ENCODE measurements at places on chromosomes 11 and 22. TPM values are rescaled to one million over a fixed set of nuclear protein-coding genes. Genes with fewer than 3 reads are reported as not detected.
A peak's percentile ranks its signal among the peaks of the same experiment; 100 is the strongest.

GRCh38 chr11:60912223-60912850, 1.6 kb upstream of the TMEM109 start:
- DNase-seq, result no peak

DNA sequence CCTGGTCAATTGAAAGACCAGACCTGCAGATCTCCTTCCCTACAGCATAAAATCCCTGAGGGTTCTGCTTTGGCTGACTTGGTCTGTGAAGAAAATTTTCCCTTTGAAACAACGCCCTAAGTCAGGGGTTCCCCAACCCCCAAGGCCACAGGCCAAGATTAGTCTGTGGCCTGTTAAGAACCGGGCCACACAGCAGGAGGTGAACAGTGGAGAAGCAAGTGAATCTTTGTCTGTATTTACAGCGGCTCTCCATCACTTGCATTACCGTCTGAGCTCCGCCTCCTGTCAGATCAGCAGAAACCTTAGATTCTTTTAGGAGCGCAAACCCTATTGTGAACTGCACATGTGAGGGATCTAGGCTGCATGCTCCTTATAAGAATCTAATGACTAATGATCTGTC, 38.2 kb downstream of the CCDC83 start:
- no peak for DNase-seq

GRCh38 chr22:44355716-44356070, 42.9 kb upstream of the SHISAL1 start:
- DNase-seq, result no peak

DNA sequence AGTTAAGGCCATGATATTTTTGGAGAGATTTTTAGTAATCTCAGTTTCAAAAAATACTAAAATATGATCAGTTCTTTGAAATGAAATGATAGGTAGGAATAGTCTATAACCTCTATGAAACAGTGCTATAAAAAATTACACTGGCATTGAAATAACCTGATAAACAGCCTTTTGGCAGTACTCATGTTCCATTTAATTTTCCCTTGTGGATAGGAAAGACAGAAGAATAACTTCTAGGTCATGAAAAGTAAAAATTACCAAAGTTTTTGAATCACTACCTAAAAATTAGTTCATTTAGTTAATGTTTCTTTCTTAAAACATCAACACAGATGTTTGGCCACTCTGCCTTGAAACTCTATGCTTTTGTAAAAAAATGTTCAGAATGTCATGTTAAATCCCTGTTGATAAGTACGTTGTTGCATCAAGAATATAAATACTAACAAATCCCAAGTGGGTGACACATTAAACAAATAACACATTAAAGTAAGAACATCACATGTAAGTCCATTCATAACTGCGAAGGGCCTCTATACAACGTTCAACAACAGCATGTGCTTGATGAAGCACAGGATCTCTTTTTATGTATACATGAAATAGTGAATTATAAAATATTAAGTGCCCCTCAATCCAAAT, 290.2 kb downstream of the SWAP70 start:
- DNase-seq, result no peak

DNA sequence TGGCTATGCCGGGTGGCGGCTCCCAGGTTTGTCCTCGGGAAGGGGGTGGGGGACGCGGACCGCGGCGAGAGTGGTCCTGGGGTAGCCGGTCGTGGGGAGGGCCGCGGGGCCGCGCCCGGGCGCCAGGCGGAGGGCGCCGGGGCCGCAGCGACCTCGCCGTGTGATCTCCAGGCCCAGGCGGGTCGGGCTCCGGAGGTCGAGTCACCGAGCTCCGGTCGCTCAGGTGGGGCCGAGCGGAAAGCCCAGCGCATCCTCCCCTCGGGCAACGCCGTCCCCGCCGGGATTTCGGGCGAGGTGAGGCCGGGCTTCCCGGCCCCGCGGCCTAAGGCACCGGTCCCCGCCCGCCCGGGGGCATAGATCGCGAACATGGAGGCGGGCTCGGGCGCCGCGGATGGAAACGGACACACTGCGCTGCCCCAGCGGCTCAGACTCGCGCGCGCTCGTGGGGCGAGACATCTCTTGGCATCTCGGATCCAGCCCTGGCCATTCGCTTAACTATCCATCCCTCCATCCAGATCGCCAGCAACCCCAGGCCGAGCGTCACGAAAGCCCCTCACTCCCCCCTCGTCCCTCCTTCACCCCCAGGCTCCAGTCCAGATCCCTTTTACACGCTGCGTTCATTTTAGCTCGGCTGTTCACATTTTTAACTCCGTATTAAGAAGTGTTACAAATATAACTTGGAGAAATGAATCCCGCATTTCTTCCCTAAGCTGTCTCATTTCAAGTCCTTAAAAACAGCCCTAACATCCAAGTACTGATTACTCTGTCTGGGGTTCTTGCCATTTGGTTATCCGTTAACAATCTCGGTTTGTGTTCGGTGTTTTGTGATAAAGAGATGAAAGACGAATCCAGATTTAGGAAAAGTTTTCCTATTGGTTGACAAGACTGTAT, 460 bp downstream of the ZC3H12C start:
- peak; percentile 34 for DNase-seq

Gene CTSF
- total RNA-seq, result 1.7 TPM

Gene MYBPC3
- not detected for total RNA-seq

DNA sequence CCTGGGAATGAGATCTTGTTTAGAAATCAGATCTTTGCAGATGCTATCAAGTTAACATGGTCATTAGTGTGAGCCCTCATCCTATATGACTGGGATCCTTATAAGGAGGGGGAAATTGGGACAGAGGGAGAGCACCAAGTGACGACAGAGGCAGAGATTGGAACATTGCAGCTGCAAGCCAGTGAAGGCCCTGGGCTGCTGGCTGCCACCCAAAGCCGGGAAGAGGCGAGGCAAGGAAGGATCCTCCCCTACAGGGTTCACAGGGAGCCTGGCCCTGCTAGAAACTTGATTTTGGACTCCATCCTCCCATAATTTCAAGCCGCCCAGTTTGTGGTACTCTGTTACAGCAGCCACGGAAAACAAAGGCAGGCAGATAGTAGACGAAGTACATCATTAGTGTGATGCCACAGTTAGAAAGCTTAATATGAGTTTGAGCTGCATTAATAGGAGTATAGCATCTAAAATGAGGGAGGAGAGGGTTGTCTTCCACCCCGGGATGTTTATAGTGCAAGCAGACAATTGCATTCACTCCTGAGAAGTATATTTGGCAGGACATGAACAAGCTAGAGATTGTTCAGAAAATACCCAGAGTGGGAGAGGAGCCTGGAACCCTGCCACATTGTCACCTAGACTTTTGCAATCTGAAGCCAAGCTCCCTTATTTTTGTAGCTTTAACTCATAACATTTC, 56.8 kb upstream of the CLMP start:
- DNase-seq, result no peak

Gene A4GALT
- 8.6 TPM for total RNA-seq

DNA sequence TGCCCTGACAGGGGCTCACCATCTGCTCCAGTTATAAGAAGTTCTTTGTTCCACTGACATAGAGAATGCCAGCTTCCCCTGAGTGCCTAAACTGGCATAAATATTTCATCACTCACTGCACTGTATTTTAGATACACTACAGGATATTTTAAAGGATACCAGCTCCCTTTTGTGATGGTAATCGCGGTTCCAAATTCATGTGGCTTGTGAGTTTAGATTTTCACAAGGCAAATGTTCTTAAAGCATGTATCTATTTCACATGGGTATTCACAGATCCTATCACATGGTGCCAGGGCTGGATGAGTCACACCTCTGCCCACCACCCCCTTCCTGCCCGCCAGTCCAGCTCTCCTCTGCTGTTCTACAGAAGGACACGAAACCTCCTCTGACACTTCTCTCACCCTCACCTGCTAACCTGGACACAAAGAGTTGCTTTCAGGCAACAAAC, 105.5 kb downstream of the KCNC1 start:
- DNase-seq, result peak; percentile 47

DNA sequence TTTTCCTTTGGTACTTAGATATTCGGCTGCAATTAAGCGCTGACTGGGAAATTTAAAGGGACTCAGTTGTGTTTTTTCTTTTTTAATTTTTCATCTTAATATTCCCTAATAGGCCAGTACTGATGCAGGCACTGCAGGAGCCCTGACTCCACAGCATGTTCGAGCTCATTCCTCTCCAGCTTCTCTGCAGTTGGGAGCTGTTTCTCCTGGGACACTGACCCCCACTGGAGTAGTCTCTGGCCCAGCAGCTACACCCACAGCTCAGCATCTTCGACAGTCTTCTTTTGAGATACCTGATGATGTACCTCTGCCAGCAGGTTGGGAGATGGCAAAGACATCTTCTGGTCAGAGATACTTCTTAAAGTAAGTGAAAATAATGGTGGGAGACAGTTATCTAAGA, 3.8 kb downstream of the YAP1 start:
- no peak for DNase-seq

Gene TEX12
- not detected for total RNA-seq

Gene C22orf15
- not detected for total RNA-seq

Gene PHLDA2
- 111 TPM for total RNA-seq

Gene FBLN1
- total RNA-seq, result 28.6 TPM

Gene VWCE
- 0.47 TPM for total RNA-seq

Gene FAM180B
- not detected for total RNA-seq

- no peak for DNase-seq
Observed at GRCh38 chr11:72635933-72636332, 38.3 kb downstream of the PDE2A start.

DNA sequence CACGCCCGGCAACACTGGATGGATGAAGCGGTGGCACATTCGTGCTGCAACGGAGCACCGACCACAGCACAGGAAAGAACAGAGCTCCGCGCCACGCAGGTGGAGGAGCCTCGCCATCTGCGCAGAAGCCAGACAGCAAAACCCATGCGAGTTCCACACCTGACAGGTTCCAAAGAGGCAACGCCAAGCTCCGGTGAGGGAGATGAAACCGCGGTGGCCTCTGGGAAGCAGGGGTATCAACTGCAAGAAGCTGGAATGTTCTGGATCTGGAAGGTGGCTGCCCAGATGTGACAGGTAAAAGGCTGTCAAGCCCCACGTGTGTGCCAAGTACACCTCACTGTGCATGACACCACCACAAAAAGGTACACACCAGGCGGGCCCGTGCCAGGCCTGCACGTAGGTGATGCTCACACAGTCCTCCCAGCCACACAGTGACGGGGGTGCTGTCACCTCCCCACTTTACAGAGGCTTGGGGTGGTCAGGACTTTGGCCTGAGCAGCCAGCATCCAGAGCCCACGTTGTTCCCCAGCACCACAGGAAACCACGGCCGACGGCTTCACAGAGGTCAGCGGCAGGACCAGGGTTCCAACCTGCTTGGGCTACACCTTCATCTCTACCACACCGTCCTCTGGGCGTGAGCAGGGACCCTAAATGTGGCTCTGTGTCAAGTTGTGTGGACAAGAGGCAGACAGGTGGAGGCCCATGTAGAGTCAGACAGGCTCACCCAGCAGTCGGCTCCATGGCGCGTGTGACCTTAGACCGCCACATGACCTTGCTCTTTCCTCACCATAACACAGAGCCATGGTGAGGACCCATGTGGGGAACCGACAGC, 19.7 kb upstream of the EFCAB6 start:
- DNase-seq, result no peak

DNA sequence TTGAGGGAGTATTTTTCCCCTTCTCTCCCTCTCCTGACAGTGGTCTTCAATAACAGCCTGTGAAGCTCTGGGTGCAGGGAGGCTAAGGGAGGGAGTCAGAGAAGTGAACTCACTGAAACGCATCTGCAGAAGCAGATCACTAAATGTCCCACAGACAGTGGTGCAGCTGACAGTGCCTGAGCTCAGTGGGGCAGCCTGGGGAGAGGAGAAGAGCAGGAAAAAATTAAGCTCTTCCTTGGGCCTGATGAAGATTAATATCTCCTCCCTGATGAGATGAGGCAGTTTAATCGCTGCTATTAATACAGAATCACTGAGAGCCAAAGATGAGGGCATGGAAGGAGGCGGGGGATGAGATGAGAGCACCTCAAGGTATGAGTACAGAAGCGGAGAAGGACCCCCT, 180.8 kb downstream of the LARGE1 start:
- DNase-seq, result no peak

DNA sequence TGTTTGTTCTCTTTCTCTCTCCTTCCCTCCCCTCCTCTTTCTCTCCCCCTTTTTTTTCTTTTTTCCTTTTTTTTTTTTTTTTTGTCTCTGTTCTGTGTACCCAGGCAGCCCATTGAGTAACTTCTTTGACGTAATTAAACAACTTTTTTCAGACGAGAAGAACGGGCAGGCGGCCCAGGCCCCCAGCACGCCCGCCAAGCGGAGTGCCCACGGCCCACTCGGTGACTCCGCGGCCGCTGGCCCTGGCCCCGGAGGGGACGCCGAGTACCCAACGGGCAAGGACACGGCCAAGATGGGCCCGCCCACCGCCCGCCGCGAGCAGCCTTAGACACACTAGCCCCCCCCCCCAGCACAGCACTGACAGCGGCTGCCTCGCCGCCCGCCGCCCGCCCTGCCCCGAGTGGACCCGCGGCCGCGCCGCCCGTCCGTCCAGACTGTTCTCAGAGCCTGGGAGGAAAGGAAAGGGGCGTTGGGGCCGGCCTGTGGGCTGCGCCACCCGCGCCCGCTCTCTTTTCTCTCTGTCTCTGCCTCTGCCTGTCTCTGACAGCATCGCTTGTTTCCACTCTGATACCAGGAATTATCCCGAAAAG, 26.1 kb downstream of the MOB2 start:
- no peak for DNase-seq

Gene UPK3A
- total RNA-seq, result not detected

Gene PC
- 40.0 TPM for total RNA-seq

Gene F2
- not detected for total RNA-seq

Gene IL10RA
- total RNA-seq, result 0.05 TPM

Gene PANX3
- total RNA-seq, result not detected

Gene DNAJB7
- not detected for total RNA-seq

- DNase-seq, result no peak
Observed at GRCh38 chr11:109808569-109808968, 284.6 kb upstream of the ZC3H12C start.

DNA sequence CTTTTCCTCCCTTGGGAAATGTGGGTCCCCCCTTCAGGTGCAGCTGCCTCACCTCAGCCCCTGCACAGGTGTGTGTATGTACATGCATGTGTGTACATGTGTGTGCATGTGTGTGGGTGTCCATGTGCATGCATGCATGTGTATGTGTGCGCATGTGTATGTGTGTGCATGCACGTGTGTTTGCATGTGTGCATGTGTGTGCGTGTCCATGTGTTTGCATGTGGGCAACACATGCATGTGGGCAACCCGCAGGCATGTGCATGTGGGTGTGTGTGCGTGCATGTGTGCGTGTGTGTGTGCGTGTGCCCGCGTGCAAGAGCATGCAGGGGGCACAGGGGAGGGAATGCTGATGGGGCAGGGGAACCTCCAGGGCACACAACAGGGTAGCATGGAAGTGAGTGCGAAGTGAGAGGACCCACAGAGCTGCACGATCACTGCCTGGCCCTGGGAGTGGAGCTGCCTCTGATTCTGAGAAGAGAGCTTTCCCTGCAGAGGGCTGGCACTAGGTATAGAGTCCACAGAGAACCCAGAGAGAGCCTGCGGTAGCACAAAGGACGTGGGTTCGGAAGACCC, 14.6 kb upstream of the BAIAP2L2 start:
- DNase-seq, result no peak

Data from Calu3 (cell line).